Activated CD4-positive, alpha-beta T cell treated with anti-CD3 and anti-CD28 coated beads for 1 hour (primary cell): ENCODE measurements at places on chromosomes 1 and 21.

DNA sequence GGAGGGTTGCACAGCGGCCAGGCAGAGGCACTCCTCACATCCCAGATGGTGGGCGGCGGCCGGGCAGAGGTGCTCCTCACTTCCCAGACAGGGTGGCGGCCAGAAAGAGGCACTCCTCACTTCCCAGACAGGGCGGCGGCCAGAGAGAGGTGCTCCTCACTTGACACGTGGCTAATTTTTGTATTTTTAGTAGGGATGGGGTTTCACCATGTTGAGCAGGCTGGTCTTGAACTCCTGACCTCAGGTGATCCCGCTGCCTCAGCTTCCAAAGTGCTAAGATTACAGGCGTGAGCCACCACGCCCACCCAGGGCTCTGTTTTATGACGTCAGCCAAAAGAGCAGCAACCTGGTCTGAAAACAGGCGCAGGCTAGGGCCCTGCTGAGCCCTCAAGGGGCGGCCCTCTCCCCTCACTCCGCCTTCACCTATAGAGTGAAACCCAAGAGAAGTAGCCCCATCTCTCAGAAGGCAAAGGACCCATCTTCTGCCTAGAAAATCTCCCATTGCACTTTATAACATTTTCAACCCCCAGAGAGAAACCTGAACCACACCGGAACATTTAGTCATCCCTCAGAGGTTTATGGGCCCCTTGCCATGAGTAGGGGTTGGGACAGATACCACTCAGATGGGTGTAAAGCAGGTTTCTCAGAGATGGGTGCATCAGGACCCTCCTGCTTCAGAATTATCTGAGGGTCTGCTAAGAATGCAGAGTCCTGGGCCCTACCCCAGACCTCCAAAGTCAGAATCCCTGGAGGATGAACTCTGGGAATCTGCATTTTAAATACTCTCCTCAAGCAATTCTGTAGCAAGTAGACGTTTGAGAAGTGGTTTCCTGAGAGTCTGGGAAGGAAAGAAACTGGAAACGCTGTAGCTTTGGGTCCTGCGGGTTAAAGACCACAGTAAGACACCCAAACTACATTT lies 40.8 kb downstream of the CDK18 start:
- no peak for DNase-seq

- DNase-seq, result no peak
Measured at GRCh38 chr1:22258698-22259097, 115.8 kb upstream of the WNT4 start.

- DNase-seq, result no peak
Measured at GRCh38 chr1:29332204-29332603, 95.9 kb downstream of the PTPRU start.

GRCh38 chr1:4150262-4150661 lies 250.2 kb upstream of the C1orf174 start:
- DNase-seq, result no peak

GRCh38 chr21:27690426-27690825 lies 723.5 kb upstream of the ADAMTS5 start:
- DNase-seq, result no peak

DNA sequence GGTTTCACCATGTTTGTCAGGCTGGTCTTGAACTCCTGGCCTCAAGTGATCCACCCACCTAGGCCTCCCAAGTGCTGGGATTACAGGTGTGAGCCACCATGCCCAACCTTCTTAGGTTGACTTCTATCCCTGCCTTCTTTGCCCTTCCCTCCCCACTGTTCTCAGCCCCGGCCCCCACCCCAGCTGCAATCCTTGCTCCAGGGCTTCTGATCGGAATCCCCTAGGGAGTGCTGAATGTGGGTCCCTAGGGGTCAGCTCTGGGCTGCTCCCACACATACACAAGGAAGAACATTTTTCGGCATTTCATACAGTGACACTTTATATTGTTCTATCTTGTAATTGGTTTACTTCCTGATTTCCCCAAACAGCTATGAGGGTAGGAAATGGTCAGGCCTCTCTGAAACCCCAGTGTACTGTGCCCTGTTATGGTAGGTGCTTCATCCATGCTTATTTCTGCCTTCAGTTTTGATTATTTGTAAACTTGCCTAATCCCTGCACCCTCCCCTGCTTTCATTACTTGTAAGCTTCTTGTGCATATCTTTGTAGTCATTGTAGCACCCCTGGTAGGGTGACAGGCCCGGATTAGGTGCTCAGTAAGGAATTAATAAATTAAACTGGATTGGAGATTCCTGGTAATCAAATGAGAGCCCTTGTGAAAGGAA lies 5.8 kb upstream of the SRP9 start:
- DNase-seq, result no peak

GRCh38 chr1:39392851-39393573 lies 98.4 kb upstream of the BMP8A start:
- no peak for DNase-seq

GRCh38 chr1:220652995-220653394 lies 37.2 kb upstream of the C1orf115 start:
- no peak for DNase-seq

DNA sequence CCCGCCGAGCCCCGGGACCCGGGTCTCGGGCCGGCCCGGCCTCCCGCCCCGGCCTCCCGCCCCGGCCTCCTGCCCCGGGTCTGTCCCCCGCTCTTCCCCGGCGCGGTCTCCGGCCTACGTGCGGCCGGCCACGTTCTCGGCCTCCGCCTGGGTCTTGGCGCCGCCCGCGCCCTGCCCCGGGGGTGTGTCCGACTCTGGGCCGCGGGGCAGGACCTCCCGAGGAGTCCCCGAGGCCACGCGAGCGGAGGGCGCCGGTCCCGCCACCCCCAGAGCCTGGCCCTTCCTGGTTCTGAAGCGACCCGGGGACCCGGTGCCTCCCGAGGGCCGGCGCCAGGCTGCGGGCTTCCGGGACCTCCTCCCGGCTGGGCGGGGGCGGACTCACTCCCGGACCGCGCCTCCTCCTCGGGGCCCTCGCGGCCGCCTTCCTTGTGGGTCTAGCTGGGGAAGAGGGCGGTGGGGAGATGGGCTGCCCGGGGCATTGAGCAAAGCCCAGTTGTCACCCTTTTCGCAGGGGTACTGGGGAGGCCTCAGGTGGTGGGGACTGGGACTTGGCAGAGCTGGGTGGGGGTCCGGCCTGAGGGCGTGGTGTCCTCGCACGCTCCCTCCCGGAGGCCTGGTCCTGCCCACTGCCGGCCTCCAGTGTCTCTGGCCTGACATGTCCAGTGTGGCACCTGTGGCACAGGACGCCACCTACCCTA lies 558 bp downstream of the PFKL start:
- DNase-seq, result peak; percentile 43

- no peak for DNase-seq
Measured at GRCh38 chr1:211305044-211305443, 21.6 kb upstream of the TRAF5 start.

- DNase-seq, result no peak
Measured at GRCh38 chr1:39230261-39231190, 26.0 kb downstream of the MACF1 start.

DNA sequence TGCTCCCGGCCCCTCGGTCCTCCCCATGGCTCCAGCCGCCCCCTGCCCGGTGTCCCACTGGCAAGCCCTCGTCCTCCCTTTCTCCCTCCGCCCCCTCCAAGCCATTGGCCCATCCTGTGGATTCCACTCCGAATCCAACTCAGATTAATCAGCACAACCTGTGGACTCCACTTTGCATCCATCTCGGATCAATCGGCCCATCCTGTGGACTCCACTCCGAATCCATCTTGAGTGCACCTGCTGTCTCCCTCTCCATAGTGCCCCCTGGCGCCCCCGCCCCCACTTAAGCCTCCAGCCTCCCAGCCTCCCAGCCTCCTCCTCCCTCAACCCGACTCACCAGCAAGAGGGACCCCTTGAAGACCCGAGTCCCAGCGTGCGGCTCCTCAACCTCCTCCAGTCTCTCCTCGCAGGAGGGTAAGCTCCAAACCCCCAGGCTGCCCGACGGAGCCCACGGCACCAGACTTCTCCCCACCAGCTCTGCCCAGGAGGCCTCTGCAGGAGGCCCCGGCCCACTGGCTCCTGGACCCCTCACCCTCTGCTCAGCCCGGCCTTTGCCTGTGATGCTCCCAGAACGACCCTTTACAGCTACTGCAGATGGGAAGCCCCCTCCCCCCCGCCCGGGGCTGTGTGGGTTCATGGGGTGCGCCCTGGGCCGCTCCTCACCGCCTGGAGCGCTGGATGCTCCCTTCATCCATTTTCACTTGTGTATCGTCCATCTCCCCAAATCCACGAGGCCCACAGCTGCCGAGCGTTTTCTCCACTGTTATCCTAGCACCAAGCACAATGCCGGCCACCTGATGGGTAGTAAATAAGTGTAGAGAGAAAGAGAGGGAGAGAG lies 40.6 kb upstream of the TSPEAR start:
- no peak for DNase-seq

GRCh38 chr21:21997390-21998333 lies 999.5 kb downstream of the NCAM2 start:
- DNase-seq, result no peak

DNA sequence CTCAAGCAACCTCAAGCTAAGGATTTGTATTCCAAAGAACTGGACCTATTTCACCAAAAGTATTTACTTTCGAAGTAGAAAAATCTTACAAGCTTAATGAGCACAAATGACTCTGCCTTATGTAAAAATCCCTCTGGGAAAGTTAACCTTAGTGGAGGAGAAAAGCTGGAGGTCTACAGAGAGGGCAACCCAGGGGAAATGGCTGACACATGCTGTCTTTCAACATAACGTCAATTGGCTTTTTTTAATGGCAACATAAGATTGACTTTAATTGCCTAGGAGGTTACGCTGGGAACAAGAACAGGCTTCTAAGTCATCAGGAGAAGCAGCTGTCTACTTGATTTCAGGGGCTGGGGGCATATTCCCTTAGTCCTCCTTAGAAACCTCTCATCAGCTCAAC lies 52.3 kb downstream of the UTP25 start:
- DNase-seq, result no peak

DNA sequence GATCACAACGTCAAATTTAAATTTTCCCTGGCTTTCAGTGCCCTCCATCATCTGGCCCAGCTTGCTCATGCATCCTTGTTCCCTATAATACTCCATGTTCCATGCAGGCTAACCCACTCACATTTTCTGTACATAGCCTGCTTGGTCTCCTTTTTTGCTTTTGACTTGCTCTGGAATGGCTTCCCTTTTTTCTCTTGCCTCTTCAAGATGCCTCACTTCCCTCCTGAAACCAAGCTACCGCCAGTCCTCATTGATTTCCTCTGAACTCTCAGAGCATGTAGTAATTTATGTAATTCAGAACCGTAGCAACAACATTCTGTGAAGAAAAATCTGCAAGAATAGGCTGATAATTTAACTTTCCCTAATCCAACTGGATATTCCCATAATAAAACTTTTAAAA lies 10.3 kb downstream of the CAP1 start:
- no peak for DNase-seq

- DNase-seq, result no peak
Measured at GRCh38 chr1:176959191-176959820, 205.2 kb downstream of the ASTN1 start.

- DNase-seq, result no peak
Measured at GRCh38 chr1:22767852-22768251, 57.2 kb downstream of the EPHB2 start.

- DNase-seq, result no peak
Measured at GRCh38 chr1:179876300-179876715, 1.3 kb downstream of the TOR1AIP2 start.

DNA sequence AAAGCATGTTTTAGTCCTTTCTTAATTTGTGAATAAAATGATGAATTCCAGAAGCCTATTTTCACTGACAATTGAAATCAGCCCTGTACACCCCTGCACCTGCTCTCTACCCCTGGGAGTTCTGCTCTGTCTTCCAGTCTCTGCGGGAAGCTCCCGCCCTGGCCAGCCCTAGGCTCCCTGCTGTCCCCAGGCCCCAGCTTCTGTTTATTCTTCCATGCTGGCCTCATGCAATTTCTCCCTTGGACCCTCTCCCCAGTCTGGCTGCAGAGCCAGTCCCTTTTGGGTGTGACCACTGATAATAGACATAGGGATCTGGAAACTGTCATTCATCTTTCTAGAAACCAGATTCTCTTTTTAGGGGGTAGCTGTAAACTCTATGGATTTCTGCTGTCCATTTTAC lies 258.6 kb downstream of the GRIK3 start:
- DNase-seq, result no peak

DNA sequence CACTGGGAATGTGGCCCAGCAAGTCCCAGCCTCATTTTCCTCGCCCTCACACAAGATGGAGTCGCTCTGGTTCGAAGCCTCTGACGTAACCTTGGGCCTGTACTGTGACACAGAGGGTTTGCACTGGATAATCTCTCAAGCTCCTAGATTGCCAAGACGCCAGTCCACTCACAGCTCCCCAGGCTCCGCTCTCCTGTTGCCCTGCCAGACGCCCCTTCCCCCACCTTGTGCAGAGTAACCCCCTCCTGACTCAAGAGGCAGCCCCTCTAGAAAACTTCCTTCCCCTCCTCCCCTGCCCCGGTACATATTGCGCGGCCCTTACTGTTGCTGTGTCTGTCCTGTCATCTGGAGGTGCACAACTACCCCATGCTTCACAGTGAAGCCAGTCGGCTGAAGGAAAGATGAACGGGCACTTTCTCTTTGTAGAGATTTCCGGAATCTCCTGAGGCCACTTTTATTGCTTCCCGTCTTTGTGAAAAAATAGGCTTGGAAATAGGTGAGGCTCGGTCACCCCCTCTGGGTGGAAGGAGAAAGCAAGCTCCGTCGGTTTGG lies 981 bp upstream of the KIAA1614 start:
- no peak for DNase-seq

- no peak for DNase-seq
Measured at GRCh38 chr1:228882771-228883450, 147.6 kb downstream of the RHOU start.

DNA sequence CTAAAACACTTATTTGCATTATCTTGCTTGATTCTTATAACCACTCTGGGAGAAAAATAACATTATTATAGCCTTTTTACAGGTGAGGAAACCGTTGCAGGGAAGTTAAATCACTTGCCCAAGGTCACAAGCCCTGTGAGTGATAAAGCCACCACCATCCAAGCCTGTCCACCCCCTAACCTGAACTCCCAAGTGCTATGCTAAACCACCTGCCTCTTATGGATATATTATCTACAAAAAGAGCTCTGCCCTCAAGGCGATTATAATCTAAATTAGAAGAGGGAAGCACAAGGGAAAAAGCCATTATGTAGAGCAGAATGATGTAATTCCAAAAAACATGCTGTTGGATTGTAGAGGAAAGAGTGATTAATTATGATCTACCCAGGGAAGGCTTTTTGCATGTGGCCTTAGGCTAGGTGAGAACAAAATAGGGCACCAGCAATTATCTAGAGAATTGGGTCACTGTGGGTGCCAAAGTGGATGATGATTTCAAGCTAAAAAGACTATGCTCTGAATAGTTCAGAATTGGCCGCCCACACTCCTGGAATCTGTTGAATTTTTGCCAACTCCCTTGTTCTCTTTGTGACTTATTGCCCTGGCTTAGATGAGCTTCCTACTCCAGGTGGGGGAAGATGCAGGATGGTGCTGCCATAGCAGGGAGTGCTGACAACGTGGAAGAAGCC lies 205.3 kb downstream of the FGGY start:
- no peak for DNase-seq

GRCh38 chr1:94265906-94266305 lies 28.5 kb upstream of the ARHGAP29 start:
- DNase-seq, result no peak

- no peak for DNase-seq
Measured at GRCh38 chr1:201828217-201828819, 639 bp upstream of the IPO9 start.
